K562 (cell line): ENCODE measurements at places on chromosomes 11 and 22.

DNA sequence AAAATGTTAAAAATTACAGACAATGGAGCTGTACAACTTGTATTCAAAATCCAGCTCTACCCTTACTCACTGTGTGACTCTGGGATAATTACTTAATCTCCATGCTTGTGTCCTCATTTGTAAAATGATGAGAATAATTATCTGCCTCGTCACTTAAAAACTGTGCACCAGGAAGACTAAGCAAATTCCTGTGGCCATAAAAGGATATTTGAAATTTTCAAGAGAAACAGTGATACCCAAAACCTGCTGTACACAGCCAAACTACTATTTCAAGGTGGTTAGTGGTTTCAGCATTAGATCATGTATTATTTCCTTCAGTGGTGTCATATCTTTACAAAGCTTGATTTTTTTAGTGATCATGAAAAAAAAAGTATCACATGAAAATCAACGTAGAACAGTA is 136.9 kb downstream of the METTL15 start:
- no peak for DNase-seq

GRCh38 chr11:33542921-33543320 is 157.7 kb downstream of the C11orf91 start:
- DNase-seq: peak; percentile 47

- DNase-seq: no peak
Observed at GRCh38 chr11:69523453-69523852, 42.0 kb downstream of the LINC01488 start.

- no peak for DNase-seq
Observed at GRCh38 chr11:12199231-12199948, 89.0 kb downstream of the MICAL2 start.

- DNase-seq: no peak
Observed at GRCh38 chr11:74932797-74933196, 16.1 kb downstream of the XRRA1 start.

GRCh38 chr22:39148727-39149535 is 3.5 kb downstream of the CBX7 start:
- DNase-seq: no peak

GRCh38 chr22:42294034-42294985 is 23.9 kb upstream of the TCF20 start:
- DNase-seq: peak; percentile 69
